ENCODE measurements at places on chromosomes 13 and 19.
A peak's percentile ranks its signal among the peaks of the same experiment; 100 is the strongest.

DNA sequence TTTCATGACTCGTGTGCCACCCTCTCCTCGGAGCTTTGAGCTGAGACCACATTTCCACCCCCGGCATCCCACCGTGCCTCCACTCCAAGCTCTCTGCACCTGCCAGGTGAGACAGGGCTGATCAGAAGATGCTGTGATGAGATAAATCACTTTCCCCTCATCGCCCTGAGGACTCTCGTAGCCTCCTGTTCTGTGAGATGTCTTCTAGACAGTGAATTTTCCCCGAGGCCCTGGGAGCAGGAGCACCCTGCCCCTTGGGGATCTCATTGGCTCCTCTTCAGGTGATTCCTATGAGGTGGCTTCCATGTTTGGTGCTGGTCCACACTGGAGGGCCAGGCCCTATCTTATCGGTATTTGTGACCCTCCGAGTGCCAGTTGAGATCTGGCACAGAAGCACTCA, 154.0 kb upstream of the TSHZ3 start:
- DNase-seq, result no peak

DNA sequence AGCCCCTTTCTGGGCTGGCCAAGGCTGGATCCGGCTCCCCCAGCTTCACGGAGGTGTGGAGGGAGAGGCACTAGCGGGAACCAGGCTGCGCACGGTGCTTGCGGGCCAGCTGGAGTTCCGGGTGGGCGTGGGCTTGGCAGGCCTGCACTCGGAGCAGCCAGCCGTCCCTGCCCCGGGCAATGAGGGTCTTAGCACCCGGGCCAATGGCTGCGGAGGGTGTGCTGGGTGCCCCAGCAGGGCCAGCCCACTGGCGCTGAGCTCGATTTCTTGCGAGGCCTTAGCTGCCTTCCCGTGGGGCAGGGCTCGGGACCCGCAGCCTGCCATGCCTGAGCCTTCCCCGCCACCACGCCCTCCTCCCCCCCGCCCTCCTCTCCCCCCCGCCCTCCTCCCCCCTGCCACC, 2.6 kb upstream of the ZNF559 start:
- no peak for DNase-seq

DNA sequence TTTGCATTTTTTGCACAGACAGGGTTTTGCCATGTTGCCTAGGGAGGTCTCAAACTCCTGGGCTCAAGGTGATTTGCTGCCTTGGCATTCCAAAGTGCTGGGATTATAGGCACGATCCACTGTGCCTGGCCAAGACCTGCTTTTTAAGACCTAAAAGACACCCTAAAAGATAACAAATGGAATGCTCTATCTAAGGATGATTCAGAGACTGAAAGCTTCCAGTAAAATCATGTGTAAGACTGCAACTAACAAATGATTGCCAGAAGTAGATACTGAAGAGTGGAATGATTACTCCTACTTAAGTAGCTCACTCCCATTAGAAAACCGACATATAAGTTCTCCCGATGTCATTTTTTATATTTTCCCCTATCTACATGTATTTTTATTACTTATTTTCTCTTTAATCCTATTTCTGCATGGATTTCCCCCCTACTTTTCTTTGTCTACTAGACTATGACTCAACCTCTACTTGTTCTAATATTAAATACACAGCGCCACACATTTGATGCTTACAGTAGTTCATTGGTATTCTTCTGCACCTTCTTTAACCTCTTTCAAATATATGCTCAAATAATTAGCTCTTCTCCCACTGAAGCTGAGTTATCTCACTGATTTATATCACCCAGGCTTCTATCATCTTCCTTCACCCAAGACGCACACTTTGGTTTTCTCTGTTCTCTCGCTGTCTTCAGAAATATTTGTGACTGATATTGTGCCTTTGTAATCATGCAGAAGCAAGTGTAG, 32.2 kb upstream of the KLF12 start:
- peak; percentile 6 for DNase-seq

- no peak for DNase-seq
Measured at GRCh38 chr19:2927032-2927430, 17.7 kb downstream of the ZNF77 start.

DNA sequence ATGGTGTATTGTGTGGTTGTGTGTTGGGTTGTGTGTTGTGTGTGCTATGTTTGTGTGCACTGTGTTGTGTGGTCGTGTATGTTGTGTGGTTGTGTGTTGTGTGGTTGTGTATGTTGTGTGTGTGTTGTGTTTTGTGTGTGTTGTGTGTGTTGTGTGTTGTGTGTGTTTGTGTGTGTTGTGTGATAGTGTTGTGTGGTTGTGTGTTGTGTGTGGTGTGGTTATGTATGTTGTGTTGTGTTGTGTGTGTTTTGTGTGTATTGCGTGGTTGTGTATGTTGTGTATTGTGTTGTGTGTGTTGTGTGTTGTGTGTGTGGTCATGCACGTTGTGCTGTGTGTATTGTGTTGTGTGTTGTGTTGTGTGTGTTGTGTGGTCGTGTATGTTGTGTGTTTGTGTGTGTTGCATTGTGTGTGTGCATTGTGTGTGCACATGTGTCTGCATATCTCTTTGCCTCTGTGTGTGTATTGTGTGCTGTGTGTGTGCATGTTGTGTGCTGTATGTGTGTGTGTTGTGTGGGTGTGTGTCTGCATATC, 2.9 kb downstream of the C3 start:
- no peak for DNase-seq

- peak; percentile 24 for DNase-seq
Measured at GRCh38 chr19:47111006-47111621, 2.5 kb downstream of the ZC3H4 start.

DNA sequence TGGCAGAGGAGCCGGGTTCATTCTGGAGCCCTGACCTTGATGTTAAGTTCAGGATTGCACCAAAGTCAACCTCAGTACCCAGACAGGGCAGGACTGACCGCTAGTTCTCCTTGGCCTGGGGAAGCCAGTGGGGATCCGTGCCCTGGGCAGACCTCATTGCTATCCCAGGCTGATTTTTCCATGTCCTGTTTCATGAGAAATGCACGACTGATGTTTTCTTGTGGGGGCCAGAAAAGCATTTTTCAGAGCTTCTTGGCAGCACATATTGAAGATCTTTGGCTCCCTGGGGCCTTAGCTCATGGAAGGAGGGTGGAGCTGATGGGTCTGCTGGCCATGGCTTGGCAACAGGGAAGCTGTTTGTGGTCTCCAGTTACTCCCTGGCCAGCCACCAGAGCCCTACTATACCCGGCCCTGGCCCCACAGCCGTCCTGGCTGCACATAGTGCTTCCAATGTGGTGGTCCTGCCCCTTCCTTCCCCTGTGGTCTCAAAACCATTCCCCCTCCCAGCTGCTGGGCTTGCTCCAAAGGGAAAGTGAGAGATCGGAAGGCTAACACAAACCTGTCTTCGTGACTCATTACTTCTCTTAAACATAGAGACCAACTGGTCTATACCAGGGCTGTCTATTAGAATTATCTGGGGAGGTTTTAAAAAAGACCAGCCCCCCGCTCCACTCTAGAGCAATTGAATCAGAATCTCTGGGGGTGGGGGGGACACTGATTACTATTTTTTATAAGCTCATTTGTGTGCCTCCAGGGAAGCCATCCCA, 11.2 kb downstream of the IL17D start:
- DNase-seq, result peak; percentile 68

GRCh38 chr19:37907735-37908455, 887 bp downstream of the SIPA1L3 start:
- peak; percentile 25 for DNase-seq

DNA sequence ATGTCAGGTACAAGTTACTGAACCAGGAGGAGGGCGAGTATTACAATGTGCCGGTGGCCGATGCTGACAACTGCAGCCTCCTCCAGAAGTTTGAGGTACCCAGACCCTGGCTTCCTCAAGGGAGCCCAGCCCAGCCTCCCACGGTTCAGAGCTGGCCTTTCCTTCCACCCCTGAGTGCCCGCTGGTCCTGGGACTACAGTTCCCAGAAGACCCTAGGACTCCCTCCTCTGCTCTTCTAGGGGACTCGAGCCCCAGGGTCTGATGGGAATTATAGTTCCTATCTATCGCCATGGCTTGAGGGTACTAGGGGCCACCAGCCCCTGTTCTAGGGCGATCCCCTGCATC, 11.0 kb downstream of the PRKCG start:
- DNase-seq, result no peak

- peak; percentile 71 for DNase-seq
Measured at GRCh38 chr19:2488942-2489731, 13.2 kb downstream of the GADD45B start.

GRCh38 chr13:36059321-36059720, 71.9 kb downstream of the DCLK1 start:
- DNase-seq, result no peak

DNA sequence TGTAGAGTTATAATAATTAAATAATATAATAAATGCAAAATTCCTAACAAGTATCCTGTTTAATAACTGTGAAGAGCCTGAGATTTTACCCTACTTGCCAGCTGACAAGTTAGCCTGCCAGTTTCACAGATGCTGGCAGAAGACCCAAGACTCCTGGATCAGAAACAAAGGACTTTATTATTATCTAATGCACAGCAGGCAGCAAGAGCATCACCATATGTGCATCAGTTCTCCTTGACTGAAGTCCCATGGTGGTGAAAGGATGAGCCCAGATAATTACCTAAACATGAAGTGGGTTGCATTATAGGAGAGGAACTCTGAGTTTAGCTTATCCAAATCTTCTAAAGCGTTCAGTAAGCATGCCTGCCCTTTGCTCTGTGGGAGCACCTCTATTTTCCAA, 39.1 kb upstream of the MTIF3 start:
- no peak for DNase-seq

GRCh38 chr13:99859178-99860177, 112.1 kb downstream of the ZIC5 start:
- no peak for DNase-seq

- DNase-seq, result peak; percentile 46
Measured at GRCh38 chr19:14023404-14024235, 4.3 kb upstream of the RLN3 start.

DNA sequence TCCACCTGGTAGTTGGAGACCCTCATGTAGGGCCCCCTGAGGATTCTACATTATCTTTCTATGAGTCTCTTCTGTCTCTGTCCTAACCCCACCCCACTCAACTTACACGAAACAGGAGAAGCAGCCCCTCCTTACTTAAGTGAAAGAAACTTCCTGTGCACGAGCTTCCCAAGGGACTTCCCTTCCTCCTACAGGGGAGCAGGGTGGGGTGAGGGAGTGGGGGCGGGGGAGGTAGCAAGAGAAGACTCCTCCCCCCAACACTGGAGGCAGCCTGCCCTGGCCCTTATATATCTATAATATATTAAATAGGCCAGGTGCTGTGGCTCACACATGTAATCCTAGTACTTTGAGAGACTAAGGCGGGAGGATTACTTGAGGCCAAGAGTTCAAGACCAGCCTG, 5.5 kb upstream of the PDE4C start:
- no peak for DNase-seq

- no peak for DNase-seq
Measured at GRCh38 chr19:34676697-34677385, at the start of gene SCGB2B2. SCGB2B2 (minus strand) TSS chr19:34677159; CDS start chr19:34594563, 82,596 bp downstream.

GRCh38 chr19:11019824-11020223, 59.0 kb downstream of the SMARCA4 start:
- no peak for DNase-seq

- no peak for DNase-seq
Measured at GRCh38 chr19:56991912-56992311, 127.9 kb upstream of the USP29 start.

GRCh38 chr19:13788991-13789390, 6.3 kb upstream of the ZSWIM4 start:
- peak; percentile 97 for DNase-seq

GRCh38 chr13:95793018-95793555, 116.1 kb downstream of the DNAJC3 start:
- DNase-seq, result no peak

GRCh38 chr13:39586151-39586550, 16.8 kb downstream of the LHFPL6 start:
- DNase-seq, result no peak

GRCh38 chr13:110869805-110870706, 44.8 kb downstream of the ANKRD10 start:
- DNase-seq, result peak; percentile 100

DNA sequence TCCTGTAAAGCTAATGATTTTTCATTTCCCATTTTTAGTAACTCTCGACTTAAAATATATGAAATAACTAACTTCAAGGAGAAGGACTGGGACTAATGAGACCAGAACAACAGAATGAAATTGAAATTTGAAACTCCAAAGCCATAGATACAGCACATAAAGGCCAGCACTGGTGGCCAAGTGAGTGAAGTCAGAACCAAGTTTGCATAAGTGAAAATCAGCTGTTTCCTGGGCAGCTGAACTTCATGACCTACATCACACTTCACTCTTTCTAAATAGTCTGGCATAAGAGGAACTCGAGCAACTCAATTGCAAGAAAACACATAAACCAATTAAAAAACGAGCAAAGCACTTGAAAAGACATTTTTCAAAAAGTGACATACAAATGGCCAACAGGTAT, 84.5 kb downstream of the DCLK1 start:
- no peak for DNase-seq

GRCh38 chr13:110876609-110877008, 38.3 kb downstream of the ANKRD10 start:
- no peak for DNase-seq

DNA sequence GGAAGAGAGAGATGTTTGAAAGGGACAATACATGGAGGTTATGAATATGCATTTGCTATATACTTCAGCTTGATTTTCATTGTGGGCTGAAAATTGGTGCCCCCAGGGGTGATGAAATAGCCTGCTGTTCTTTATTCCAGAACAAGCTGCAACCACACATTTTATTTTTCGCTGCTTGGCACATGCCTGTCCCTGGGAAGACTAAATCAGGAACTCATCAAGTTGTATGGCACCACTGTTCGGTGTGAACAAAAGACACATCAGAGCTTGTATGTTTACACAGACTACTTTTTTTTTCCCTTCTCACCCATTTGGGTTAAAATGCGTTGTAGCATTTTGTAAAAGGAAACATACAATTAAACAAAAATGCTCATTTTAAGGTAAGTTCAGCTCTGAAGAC, 230.7 kb downstream of the NALCN start:
- no peak for DNase-seq
